Activated T-cell treated with anti-CD3 and anti-CD28 coated beads, Interleukin-2, amount 50 U/mL, for 4 hours (primary cell): ENCODE measurements at places on chromosomes 12 and 14.
A peak's percentile ranks its signal among the peaks of the same experiment; 100 is the strongest.

DNA sequence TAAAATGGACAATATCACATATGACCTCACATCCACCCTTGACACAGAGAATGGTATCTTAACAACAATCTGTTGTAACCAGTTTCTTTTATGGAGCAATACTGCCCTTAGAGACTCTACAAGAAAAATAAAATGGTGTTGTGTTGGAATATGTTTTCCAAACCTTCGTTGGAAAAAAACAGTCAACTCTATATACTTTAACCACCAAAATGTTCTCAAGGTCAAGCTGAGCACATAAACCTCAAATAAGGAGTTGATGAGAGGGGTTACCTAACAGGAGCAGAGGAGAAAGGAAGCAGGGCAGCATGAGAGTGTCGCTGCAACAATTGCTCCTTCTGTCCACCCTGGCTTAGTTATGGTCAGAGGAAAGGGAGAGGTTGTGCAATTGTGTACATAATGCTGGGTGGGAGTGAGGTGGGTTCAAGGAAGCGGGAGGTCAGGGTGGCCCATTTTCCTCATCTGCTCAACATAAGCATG is 179.2 kb upstream of the BMP4 start:
- DNase-seq = no peak

GRCh38 chr12:109482491-109482890 is 5.1 kb downstream of the UBE3B start:
- no peak for DNase-seq

DNA sequence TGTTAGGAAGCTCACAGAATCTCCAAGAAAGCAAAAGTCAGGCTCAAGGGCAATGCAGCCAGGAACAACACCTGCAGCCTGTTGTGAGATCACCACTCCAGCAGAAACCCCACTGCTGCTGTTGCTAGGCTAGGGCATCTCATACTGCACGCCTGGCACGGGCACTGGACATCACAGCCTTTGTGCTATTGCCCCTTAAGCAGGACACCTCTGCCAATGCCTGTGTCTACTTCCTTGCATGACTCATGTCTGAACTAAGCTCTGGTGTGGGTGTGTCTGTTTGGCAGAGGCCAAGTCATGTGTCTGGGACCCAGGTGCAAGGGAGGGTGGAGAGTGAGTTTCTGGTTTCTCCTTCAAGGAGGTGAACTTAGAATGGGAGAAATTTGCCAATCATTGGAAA is 10.0 kb upstream of the DDX47 start:
- DNase-seq = peak; percentile 18

DNA sequence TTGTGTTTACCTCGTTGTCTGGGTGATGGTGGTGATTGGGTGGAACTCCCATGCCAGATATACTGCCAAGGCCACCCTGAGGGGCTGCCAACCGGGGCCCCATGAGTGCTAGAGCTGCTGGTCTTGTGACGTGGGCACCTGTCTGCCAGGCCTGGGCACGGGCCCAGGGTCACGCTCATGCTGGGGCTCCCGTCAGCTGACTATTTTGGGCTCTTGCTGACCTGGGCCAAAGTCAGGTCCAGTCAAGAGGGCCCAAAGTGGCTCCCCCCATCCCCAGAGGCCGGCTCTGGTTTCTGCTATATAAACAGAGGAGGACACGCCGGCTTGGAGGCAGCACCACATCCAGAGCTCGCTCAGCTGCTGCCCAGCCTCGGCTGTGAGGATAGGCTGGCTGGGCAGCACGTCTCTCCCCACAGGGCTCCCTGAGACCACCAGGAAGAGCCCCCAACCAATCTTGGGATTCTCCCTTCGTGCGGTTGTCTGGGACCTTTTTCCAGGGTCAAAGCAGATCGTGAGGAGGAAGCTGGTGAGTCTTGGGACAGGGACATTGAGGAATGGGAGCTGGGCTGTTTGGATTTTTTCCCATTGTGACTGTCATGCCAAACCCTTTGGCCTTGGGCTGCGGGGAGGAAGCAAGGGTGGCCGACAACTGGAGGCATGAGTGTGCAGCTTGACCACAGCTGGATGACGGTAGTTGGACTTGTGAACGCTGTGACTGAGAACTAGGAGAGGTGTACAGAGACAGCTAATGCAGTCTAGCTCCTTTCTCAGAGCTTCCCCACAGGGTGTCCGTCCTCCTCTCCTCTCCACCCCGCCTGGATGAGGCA is 7.6 kb upstream of the NR4A1 start:
- no peak for DNase-seq

DNA sequence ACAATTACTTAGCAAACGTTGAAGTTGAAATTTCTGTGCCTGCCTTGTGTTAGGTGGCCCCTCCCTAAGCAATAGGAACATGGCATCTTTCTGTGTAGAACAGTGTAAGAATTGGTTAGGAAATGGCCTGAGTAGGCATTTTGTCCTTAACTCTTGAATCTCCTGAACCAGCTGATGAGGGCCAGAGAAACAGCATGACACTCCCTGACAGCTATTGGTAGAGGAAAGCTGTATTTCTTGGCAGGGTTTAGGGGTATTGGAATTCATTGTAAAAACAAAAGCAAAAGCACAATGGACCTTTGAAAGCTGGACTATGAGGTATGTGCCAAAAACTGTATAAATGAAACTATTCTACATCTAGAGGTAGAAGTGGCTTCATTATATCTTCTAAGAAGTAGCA is 40.6 kb upstream of the LRTM2 start:
- DNase-seq = no peak

- DNase-seq = no peak
Measured at GRCh38 chr12:43653917-43654316, 101.9 kb upstream of the ADAMTS20 start.
